ENCODE measurements at places on chromosomes 5 and 9. TPM values are rescaled to one million over a fixed set of nuclear protein-coding genes. Genes with fewer than 3 reads are reported as not detected.
A peak's percentile ranks its signal among the peaks of the same experiment; 100 is the strongest.

DNA sequence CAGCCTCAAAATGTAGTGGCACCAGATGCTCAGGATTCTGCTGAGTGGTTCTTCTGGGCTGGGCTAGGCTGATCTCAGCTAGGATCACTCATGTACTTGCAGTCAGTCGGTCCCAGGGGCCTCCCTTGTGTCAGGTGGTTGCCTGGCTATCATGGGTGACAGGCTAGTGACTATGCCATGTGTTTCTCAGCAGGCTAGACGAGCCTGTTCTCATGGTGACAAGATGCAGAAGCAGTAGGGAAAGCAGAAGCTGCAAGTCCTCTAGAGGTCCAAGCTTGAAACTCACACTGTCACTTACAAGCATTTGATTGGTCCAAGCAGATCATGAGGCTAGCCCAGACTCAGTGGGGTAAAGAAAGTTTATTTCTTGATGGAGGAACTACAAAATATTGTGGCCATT, 15.2 kb upstream of the KCNMB1 start:
- peaks cover 20% of the 10 kb centered on the region for H3K27me3 ChIP-seq
- DNase-seq: no peak
- H3K4me1 ChIP-seq: no peaks in the 10 kb centered on the region
- H3K27ac ChIP-seq: no peak overlapping the region
- no peaks in the 10 kb centered on the region for H3K36me3 ChIP-seq
- no peak overlapping the region for H3K4me3 ChIP-seq

- H3K27me3 ChIP-seq: peaks cover 6% of the 10 kb centered on the region
- peaks cover 31% of the 10 kb centered on the region for H3K4me1 ChIP-seq
- no peak overlapping the region for H3K4me3 ChIP-seq
- H3K36me3 ChIP-seq: no peaks in the 10 kb centered on the region
Measured at GRCh38 chr9:14317667-14318320, 3.9 kb upstream of the NFIB start.

- H3K4me1 ChIP-seq: peaks cover 2% of the 10 kb centered on the region
- DNase-seq: peak; percentile 35
- no peaks in the 10 kb centered on the region for H3K36me3 ChIP-seq
Measured at GRCh38 chr5:131109540-131110255, 55.4 kb downstream of the HINT1 start.

DNA sequence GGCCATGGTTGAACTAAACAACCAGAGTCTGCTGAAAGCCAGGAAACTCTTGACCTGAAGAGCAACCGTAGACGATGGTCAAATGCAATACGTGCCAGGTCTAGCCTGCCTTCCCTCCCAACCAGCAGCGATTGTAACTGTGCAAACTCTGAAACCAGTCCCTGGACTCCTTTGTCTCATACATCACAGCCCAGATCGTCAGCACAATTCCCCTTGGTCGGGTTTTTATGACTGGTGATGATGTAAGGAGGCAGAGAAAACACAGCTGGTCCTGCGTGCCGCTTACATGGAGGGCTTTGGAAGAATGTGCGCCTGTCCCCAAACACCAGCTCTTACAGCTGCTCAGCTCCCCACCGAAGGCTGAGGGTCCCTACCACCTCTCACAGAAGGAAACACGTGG, 24.6 kb downstream of the SMIM23 start:
- H3K36me3 ChIP-seq: no peaks in the 10 kb centered on the region
- H3K4me1 ChIP-seq: no peaks in the 10 kb centered on the region
- no peak for DNase-seq
- H3K4me3 ChIP-seq: no peak overlapping the region

DNA sequence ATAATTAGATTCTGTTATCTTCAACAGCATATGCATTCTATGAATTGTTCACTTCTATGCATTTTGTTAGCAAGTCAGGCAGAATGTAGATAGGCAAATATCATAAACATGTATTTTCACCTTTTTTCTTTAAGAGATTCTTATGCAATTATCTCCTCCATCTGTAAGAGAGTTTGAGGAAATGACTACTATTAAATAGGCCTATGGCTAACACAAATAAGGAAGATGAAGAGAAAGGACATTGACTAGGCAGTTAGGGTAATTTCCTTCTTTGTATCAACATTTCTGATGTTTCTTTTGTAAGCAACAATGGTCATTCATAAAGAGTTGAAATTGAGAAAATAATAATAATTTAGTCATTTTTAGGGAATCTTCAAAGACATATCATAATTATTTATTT, 145.2 kb upstream of the CDH12 start:
- no peaks in the 10 kb centered on the region for H3K27me3 ChIP-seq
- H3K36me3 ChIP-seq: no peaks in the 10 kb centered on the region
- DNase-seq: no peak
- H3K4me3 ChIP-seq: no peak overlapping the region
- H3K27ac ChIP-seq: no peak overlapping the region

Gene DDX4
- total RNA-seq: not detected

Gene LECT2
- total RNA-seq: not detected

Gene CKMT2
- total RNA-seq: not detected

Gene BTNL9
- 11.7 TPM for total RNA-seq

Data from HCT116 (cell line).